ENCODE measurements at places on chromosomes 5 and 9.
A peak's percentile ranks its signal among the peaks of the same experiment; 100 is the strongest.

DNA sequence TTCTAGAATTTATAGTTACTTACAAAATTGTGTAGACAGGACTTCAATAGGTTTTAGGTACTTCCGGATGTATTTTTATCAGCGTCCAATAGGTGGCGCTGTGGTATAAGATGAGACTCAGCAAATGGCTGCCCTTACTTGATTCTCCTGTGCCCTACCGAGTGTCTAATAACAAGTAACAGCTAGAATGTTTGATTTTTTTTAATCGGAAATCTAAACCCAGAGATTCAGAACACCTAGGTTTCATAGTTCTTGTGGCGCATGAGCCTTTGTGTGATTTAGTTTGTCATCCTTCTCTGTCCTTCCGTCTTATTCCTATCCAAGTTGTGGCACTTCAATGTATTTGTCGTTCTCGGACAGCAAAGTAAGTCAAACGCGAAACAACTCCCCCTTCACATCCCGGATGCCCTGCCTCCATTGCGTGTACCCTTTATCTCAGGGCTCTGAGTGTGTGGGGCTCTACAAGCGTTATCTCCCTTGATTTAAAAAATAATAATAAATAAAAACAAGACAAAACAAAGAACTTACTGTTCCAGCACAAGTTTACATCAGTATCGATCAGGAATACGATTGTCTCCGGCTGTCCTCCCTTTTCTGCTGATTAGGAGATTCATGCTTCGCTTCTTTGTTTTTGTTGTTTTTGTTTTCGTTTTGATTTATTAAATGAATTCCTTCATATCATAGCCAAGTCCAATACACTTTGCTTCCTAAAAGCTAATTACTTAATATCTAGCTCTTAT is 50.7 kb upstream of the SLC30A5 start:
- DNase-seq = peak; percentile 91

GRCh38 chr9:31799953-31800609 is 584.4 kb upstream of the ACO1 start:
- no peak for DNase-seq

GRCh38 chr9:135602789-135603481 is 36.4 kb downstream of the GLT6D1 start:
- peak; percentile 63 for DNase-seq

- no peak for DNase-seq
These were observed 37.4 kb downstream of the PRRX2 start for GRCh38 chr9:129702589-129703520.

GRCh38 chr5:142785206-142785605 is 15.0 kb downstream of the ARHGAP26 start:
- DNase-seq = no peak

DNA sequence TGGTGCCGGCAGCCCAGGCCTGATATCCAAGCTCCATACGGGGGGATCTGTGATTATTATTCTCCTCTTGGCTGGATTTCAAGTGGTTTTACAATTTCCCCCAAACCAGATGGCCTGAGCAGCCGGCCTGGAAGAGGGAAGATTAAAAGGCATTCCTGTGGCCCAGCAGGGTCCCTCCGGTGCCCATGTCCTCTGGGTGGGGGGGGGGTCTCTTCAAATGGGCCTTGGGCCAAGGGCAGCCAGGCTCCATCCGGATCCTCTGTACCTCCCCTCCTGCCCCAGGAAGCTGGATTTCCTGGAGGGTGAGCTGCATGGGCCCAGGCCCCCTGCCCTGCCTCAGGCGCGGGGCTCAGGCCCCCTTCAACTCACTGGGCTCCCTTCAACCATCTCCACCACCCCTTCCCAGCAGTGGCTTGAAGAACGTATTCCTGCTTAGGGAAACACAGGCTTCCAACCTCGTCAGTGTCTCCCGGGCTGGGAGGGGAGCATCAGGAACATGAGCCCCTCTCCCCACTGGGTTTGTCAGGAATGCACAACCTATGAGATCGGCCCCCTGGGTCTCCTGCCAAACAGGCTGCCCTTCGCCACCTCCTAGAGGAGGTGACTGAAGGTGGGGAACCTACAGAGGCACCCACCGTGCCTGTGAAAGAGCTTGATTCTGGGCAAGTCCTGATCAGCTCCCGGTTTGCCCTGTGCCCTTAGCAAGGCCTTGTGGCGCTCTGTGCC is 62.9 kb upstream of the ORM1 start:
- no peak for DNase-seq

DNA sequence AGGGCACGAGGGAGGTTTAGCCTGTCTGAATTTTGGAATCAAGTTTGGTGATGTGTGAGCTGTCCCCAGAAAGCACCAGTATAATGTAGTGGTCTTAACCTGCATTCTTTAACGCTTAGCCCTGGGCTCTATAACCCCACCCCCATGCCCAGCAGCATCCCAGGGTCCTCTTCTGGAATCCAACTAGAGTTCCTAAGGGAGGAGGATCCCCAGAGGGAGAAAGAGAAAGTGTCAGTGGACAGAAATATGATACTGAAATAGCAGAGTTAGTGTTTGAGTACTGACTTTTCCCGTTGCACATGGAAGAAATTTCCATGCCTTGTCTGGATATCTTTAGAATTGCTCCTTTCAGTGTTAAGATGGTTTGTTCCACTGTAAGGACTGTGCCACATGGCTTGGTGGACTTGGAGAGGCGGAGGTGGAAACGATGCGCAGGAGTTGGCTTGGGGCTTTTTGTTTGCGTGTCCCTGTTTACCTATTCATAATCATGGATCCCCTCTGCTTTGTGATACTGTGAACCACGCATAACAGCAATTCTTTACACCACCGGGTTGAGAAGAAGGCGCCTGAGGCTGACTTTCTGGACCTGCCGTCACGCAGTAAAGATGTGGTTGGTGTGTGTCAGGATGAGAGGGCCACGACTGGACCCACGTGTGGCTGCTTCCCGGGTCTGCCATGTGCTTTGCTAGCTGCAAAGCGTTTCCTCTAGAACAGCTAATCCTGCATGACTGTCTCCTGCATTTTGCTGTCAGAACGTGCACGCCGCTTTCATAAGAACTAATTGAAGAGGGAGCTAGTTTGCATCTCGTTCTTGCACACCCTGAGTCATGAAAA is 142.3 kb downstream of the SMARCA2 start:
- DNase-seq = peak; percentile 47

DNA sequence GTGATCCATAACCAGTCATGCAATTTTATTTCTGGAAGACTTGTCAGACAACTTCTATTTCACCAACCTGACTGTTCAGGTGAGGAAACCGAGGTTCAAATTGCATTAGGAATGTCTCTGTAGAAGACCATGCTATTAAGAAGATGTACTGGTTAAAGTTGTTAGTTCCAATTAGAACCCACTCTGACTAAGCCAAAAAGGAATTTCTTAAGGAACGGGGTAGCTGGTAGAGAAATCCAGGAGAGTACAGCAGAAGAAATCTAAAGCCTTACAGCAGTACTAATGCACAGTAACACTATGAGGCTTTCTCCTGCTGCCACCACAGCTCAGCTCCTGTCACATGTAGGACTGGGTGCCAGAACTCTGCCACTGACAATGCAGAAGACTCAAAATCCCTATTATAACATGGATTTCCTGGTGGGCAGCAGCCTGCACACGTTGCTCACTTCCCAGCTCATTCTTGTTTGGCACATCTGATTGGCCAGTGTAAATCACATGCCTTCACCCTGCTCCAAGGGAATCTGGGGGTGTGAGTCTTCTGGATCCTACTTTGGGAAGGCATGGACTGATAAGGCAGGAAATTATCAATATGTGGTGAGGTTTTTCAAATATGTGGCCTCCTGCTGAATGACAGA is 37.1 kb downstream of the CAST start:
- no peak for DNase-seq

GRCh38 chr5:113038714-113039113 is 62.1 kb downstream of the DCP2 start:
- no peak for DNase-seq

- DNase-seq = no peak
These were observed 183.6 kb downstream of the EFNA5 start for GRCh38 chr5:107487056-107487542.

DNA sequence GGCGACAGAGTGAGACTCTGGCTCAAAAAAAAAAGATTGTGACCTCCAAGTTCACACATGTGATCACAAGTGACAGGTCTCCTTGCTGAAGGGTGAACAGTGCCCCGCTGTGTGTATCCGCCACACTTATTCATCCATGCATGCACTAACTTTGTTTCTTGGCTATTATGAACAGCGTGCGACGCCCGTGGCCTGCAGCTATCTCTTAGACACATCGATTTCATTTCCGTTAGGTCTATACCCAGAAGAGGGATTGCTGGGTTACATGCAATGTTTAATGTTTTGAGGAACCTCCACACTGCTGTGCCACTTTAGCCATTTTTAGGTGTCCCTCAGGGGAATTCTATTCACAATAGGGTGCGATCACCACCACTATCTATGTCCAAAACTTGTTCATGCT is 12.1 kb upstream of the EGFL7 start:
- DNase-seq = no peak

- DNase-seq = no peak
These were observed 84.0 kb upstream of the ARAP3 start for GRCh38 chr5:141765896-141766551.

DNA sequence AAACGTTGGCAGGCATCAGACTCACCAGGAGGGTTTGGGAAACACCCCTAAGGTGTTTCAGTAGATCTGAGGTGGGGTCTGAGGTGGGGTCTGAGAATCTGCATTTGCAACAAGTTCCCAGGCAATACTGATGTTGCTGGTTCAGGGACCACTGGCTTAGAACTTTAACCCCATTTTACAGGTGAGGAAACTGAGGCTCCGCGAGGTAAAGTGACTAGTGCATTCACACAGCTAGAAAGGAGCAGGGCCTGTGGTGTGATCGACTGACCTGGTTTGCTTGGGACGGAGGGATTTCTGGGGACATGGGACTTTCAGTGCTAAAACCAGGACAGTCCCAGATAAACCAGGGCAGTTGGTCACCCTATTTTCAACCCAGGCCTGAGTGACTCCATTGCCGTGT is 81.4 kb upstream of the ZNF618 start:
- DNase-seq = no peak

DNA sequence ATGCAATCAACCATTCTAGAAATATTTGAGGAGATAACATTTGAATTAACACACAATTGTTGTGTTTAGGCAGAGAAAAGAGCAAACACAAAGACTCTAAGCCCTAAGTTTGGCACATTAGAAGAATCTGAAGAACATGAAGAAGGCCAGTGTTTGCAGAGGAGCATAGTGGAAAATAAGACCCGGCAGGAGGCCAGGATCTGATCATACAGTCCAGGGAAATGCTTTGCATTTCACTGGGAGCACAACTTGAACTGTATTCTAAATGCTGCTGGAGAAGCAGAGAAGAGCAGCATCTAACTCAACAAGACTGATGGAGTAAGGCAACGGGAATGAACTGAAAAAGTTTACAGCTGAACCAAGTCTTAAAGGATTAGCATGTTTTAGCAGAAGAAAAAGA is 463.4 kb downstream of the ZNF608 start:
- no peak for DNase-seq

DNA sequence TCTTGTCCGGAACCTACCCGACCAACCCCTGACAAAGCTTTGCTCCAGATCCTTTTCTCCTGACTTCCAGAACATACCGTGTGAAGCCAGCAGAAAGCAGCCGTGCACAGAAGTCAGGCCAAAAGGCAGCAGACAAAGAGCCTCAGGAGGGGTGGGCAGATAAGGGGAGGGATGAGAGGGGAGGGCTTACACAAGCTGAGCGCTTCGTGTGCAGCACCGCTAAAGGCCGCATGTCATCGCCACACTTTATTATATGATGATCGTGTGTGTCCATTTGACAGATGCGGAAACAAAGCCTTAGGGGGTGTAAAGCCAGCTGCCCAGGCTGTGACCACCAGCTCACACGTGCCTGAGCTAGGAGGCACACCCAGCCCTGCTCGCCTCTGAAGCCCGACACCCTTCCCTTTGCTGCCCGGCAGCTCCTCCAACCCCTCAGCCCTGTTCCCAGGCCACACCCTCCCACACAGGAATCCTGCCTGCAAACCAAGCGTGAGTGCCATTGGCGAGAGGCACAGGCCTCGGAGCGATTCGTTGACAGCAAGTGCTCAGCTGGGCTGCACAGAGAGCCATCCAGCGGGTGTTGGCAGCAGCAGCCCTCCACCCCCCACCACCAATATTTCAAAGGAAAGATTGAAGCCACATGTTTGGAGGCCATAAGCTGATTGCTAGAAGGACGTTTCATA is 170.5 kb upstream of the SMIM23 start:
- no peak for DNase-seq

DNA sequence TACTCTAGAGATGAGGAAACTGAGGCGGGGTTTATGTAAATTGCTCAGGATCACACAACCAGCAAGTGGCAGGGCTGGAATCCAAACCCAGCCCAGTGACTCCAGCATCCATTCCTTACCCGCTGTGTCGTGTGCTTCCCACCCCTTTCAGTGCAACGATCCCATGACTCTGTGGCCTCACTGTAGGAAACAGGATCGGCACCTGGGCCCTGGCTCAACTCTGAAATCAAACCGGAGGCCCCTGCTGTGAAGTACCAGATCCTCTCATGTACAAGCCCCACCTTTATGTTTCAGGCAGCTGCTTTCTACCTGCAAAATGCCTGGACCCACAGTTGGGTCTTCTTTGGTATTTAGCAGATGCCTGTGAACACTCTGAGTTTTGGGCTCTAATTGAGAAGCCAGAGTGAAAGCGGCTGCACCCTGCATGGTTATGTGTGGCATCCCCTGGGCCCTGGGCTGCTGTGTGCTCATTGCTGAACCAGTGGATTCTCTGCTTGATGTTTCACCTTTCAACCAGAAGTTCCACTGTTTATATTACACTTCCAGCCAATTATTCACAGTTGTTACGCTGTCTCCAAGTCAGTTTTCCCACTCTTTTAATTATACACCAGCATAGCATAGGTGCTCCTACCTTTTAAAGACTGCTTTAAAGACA is 36.7 kb downstream of the ABLIM3 start:
- DNase-seq = no peak

DNA sequence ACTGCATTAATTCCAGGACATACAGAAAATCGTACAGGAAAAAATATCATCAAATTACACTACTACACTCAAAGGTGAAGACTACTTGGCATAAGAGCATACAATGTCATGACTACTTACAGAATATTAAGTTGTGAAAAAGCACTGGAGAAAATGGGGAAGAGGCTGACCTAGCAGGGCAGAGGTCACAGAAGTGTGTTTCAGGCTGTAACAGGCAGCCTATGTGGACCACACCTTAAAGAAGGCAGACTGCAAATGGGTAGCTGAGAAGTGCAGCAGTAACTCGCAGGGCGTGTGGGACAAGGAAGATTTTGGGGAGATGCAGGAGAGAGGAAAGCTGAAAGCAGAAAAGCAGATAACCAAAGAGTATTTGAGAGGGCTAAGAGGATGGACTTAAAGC is 167.0 kb upstream of the PIK3R1 start:
- DNase-seq = no peak

- no peak for DNase-seq
These were observed 120.4 kb downstream of the C9orf152 start for GRCh38 chr9:110087605-110088004.

GRCh38 chr9:101271102-101271501 is 113.7 kb downstream of the BAAT start:
- no peak for DNase-seq

DNA sequence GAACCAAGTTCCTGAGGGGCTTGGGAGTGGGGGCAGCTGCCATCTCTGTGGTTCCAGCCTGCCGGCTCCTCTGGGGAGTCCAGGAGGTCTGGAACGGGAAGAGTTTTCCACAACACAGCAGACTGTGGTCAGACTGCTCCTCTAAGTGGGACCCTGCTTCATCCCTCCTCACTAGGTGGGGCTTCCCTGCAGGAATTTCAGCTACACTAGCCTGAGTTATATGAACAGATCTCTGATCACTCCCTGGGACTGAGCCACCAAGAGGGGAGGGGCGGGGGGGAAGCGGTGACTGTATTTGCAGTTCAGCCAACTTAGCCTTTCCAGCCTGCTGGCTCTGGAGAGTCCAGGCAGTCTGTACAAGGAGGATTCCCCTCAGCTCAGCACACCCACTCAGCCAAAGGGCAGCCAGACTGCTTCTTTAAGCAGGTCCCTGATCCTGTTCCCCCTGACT is 19.4 kb downstream of the DTWD2 start:
- DNase-seq = no peak

Data from activated CD8-positive, alpha-beta T cell treated with anti-CD3 and anti-CD28 coated beads, Interleukin-2, amount 10 ng/mL, durations not matched to agents 7 days and 5 days (primary cell).